ENCODE measurements at places on chromosomes 1 and 21.

DNA sequence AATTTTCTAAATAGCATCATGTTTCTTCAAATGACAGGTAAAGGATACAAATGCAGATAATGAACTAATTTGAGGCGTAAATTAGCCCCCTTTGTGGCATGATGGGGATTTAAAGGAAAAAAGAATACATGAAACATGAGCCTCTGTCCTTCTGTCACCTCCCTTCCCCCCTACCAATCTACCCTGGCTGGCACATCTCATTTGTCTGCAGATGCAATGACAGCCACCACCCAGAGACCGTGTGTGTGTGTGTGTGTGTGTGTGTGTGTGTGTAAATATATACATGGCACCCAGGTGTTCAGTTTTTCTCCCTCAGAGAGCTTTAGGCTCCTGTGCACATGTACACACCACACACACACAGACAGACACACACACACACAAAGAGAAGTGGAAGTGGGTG lies 451.1 kb downstream of the RWDD3 start:
- DNase-seq, result no peak

DNA sequence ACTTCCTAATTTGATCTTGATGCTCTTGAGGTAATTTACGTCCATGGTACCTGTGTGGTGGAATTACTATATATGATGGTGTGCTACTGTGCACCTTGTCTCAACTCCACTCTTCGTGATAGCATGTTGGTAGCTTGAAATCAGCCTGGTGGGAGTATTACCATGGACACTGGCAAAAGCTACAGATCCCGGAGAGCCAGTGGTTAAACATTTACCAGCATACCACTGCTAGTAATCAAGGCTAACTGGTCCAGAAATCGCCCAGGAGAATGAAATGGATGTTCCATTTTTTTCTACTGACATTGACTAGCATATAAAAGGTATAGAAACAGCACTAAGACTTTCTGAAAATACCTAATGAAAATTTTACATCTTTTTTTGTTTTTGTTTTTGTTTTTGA lies 30.6 kb downstream of the ELK4 start:
- no peak for DNase-seq

- no peak for DNase-seq
These were observed 47.2 kb downstream of the FMN2 start for GRCh38 chr1:240138867-240139266.

- no peak for DNase-seq
These were observed 106.7 kb downstream of the CAMTA1 start for GRCh38 chr1:6891781-6892579.

DNA sequence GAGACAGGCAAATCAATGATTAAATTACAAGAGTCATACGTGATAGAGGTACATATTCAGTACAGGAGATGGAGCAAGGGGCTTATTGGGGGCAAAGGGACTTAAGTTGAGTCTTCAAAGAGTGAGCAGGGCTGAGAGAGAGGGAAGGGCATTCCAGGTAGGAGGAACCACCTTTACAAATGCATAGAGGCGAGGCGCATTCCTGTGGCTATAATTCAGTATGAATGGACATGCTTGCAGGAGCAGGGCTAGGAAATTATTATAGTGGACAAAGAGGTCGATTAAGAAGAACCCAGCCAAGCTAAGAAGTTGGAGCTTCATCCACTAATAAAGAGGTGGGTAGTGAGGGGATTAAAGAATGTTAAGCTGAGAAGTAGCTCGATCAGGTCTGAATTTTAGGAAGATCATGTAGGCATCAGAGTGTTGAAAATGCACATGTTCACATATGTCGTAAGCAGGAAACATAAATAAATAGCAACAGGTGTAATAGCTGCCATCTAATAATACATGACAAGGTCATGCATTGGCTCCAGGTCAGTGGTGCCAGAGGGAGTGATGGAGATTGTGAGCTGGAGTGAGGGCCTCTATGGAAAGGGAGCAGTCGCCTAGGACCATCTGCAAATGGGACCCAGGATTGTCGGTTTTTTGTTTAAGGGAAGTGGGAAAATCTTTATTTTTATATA lies 12.0 kb upstream of the HNRNPU start:
- no peak for DNase-seq

DNA sequence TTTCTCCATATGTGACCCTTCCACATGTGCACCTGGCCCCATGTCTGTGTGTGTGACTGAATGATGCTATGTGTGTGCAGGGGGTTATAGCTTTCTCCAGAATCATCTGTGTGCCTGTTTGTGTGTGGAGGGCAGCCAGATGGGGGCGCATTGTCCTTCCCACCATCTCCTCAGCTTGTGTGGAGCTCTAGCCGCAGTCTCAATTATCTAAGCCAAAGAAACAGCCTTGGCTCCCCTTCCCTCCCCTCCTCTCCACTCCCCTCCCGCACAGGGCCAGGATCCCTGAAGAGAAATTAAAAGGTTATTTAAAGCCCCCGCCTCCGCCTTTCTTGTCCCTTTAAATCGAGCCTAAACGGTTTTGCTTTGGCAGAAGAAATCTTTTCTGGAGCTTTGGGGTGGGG lies 1.8 kb upstream of the DMBX1 start:
- DNase-seq, result no peak

- no peak for DNase-seq
These were observed 81.1 kb upstream of the ATP1B1 start for GRCh38 chr1:169025412-169025811.

All from activated CD4-positive, alpha-beta memory T cell treated with anti-CD3 and anti-CD28 coated beads, Interleukin-2, amount 10 ng/mL, durations not matched to agents 7 days and 5 days (primary cell).